Activated effector memory CD4-positive, alpha-beta T cell treated with Interleukin-2 at 50 U/mL for 16 hours (primary cell): ENCODE measurements at places on chromosomes 11 and 22.

DNA sequence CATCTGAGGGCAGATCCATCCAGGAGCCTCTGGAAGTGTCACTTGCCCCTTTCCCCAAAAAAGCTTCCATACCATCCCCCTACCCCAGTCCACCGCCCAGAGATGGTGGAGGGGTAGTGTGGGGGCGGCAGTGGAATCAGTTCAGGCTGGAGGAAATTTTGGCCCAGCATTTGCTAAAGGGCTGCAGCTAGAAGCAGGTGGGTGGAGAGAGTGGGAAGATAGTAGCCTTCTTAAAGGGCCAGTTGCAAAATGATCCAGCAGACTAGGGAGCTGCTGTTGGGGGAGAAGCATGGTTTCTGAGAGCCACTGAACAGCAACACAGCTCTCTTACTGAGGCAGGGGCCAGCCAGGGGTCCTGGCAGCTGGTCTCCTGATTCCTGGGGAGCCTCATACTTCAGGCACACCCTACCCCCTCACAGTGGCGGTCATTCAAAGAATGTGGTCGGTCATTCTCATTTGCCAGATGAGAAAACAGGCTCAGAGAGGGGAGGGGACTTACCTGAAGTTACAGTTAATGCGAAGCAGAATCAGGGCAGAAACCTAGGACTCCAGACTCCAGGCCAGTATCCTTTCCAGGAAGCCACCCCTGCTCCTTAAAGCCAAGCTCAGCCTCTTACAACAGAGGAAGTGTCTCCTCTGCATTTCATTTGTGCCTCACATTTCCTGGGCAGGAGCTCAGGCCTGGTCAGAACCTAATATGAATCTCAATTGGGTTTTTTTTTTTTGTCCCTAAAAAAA, 5.4 kb downstream of the SEC14L2 start:
- no peak for DNase-seq

DNA sequence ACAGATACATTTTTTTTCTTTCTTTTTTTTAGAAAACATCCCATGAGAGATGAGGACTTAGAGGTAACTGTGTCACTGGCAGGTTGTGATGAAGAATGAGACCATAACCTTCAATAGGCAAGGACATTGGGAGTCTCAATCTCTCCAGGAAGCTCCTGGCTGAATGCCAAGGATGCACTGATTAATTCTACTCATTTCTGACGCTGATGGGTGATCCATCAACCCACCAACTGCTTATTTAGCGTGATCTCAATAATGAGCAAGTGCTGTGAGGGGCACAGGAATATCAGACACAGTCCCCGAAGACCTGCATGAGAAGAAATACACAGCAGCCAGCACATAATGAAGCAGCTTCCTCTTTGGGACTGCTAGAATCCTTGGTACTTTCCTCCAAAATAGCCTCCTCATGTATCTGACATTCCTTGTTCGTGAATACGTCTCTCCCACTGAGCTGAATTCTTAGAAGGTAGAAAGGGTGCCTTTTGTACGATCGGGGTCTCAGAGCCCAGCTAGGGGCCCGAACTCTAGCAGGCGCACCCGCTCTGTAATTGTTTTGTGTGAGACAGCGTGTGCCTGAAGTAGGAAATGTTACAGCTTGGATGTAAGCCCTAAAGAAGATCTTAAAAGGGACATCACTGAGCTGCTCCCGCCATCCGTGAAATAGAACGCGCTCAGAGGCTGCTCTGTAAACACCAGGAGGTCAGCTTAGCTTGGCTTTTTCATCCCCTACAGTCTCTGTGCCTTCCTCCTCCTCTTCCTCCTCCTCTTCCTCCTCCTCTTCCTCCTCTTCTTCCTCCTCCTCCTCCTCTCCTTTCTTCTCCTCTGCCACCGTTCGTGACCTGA, 7.2 kb downstream of the CLMP start:
- DNase-seq = no peak

GRCh38 chr22:18104566-18104965, 6.0 kb upstream of the TUBA8 start:
- DNase-seq = no peak

- no peak for DNase-seq
Observed at GRCh38 chr11:127338380-127339259, 338.1 kb upstream of the KIRREL3 start.

DNA sequence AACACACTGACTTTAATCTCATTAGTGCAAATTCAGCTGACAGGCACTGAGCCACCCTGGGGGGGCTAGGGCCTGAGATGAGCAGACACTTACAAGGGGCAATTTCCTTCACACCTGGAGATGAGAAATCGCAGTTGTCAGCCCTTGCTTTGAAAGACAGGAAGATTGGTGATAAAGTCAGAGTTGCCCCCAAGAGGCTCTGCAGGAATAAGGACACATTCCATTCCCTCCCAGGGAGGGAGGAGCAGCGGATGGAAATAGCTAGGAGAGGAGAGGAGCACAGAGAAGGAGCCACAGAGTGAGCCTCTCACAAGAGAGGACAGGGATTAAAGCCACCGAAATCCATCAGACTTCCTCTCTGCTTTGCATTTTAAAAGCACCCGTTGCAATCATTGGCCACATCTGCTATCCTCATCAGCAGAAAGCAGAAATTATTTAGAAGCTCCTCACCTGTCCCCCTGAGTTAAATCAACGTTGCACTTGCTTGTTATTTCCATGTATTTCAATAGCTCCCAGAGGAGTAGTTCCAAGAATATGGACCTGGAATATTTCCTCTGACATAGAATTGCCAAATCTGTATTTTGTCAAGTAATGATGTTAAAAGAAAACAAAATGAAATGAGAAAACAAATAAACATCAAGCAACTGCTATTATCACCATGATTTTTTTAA, 213.7 kb downstream of the BARX2 start:
- no peak for DNase-seq

DNA sequence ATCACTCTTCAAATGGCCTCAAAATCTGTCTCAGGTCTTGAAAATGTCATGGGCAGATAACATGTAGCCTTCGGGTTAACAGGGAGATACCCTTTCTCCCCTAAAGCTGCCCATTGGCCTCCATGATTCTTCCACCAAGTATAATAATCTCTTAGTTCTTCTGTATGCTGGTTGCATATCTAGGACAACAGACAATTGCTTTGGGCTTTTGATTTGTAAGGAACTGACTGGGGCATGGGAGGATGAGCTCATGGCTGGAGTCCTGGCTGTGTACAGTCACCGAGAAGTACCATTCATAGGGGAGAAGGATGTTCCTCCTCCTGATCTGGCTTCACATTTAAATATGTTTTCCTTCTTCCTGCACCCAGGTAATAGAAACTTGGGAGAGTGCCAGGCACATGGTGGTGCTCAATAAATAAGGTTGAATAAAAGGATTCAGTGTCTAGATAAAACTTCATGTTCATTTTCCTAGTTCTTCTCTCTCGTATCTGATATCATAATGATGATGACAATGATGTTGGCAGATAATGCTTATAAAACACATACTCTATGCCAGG, 2.8 kb upstream of the AMPD3 start:
- DNase-seq = no peak

DNA sequence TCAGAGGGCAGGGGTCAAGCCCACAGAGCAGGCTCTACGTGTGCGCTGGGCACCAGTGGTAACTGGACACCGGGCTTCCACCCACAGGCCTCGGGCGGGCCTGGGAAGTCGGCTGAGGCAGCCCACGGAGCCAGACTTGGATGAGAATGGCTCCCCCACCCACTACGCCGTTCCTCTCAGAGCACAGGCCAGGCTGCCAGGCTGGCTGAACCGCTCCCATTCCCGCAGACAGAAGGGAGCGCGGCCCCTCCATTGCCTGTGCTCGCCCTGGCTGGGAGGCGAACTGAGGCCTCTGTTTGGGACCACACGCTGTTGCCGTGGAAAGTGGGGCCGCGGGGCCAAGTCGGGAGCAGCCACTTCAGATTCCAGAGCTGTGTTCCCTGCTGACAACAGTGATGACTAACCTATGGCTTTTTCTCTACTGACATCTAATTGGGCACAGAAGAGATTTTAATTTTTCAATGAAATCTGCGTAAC, 63.9 kb downstream of the MYH9 start:
- DNase-seq = no peak

DNA sequence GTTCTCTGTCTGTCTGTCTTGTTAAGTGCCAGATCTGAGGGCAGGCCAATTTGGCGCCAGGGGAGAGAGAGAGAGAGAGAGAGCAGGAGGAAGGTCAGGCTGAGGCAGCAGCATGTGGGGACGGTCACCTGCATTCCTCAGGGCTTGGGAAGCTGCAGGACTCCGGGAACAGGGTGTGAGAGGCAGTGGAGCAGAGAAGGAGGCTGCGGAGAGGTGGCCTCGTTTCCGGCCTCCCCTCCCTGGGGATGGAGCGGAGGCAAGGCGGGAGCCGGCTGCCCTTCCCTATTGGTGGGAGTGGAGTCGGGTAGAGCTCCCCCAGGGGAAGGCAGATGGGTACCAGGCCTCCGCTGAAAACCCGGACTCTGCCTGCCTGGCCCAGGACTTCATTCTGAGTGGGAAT, 9.7 kb downstream of the CLMP start:
- no peak for DNase-seq

DNA sequence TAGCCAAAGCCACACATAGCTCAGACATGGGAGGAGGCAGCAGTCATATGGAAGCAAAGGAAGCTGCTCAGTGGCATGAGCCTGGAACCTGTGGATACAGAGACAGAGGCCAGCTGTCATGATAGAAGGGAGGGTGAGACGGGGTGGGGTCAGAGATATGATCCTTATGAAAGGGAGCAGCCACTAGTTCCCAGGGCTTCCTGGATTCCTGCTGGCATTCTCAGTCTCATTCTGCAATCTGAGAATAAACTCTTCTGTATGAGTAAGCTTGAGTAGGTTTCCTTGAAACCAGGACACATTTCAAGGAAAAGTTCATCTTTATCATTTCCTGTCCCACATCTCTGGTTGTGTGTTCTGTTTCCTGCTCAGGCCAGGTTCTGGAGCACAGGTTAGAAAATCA, 220.2 kb upstream of the SNX19 start:
- no peak for DNase-seq

- no peak for DNase-seq
Observed at GRCh38 chr22:44823806-44824205, 71.4 kb downstream of the ARHGAP8 start.

GRCh38 chr11:45371251-45372115, 85.3 kb upstream of the SYT13 start:
- peak; percentile 44 for DNase-seq

DNA sequence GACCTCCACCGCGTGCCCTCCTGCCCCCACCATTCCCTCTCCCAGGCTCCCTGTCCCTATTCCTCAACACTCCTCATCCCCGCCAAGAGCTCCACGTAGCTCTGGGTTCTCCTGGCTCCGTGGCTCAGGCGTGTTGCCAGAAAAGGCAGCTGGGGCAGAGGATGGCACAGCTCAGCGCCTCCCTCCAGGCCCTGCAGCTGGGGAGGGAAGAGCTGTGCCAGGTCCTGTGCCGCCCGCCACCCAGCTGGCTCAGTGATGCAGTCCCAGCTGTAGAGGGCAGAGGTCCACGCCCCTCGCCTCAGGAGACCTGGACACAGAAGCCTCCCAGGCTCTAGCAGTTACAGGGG, 4.2 kb downstream of the ARHGAP1 start:
- DNase-seq = no peak

GRCh38 chr11:134478611-134479010, 66.6 kb upstream of the B3GAT1 start:
- no peak for DNase-seq

- peak; percentile 47 for DNase-seq
Observed at GRCh38 chr22:44668190-44668885, 33.7 kb upstream of the PRR5 start.

DNA sequence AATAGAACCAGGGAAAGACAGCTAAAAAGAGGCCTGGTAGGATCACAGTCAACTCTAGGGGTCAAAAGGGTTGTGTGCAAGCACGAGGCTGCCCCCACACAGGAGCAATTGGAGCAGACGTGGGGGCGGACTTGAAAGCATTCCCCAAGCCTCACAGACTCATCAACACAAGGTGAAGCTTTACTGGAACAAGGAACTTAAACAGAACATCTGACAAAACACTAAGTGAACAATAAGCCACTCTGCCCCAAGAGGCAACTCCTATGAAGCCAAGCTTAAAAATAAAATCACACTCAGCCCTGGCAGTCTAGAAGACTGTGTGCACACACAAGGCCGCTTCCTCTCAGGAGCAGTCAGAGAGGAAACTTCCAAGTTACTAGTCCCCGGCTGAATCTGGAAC, 32.2 kb upstream of the TEAD1 start:
- no peak for DNase-seq

- no peak for DNase-seq
Observed at GRCh38 chr11:6799402-6799801, at the start of gene OR6A2. Gene OR6A2 (minus strand): TSS chr11:6799689. CDS start chr11:6795708, 3,981 bp downstream.

DNA sequence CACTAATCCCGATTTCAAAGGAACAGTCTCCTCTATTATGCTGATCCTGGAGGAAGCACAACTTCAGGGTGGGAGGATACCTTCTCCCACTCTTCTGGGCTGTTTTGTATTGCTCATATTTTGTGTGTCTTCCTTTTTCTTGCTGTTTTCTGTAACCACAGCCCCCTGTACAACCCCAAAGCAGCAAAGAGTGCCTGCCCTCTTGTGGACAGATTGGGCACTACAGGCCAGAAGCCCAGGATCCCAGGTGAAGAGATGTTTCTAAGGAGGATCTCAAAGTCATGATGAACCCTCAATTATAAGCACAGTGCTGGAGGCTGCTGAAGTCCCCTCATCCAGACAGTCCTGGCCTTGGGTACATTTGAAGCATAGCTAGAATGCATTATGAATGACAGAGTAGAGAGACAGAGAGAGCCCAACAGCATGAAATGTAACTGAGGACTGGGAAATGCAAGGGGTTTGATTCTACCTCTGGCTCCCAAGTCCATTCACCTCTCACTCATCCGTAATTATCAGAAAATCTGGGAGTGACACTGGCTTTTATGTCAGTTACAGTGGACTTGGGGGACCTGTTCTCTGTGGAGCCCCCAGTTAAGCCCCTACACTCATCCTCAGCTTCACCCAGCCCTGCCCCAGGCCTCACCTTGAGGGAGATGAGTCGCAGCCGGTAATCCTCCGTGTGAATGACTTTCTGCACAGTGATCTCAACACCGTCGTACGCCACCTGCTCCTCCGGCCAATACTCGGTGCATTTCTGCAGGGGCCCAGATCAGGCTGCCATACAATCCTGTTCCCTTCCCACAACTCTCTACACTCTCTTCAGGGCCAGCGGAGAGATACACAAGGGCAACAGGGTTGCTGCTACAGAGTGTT, 6.2 kb upstream of the IGSF22 start:
- DNase-seq = peak; percentile 44

GRCh38 chr11:106996691-106997090, 21.6 kb downstream of the GUCY1A2 start:
- no peak for DNase-seq

GRCh38 chr11:11035331-11035730, 177.5 kb upstream of the ZBED5 start:
- no peak for DNase-seq

DNA sequence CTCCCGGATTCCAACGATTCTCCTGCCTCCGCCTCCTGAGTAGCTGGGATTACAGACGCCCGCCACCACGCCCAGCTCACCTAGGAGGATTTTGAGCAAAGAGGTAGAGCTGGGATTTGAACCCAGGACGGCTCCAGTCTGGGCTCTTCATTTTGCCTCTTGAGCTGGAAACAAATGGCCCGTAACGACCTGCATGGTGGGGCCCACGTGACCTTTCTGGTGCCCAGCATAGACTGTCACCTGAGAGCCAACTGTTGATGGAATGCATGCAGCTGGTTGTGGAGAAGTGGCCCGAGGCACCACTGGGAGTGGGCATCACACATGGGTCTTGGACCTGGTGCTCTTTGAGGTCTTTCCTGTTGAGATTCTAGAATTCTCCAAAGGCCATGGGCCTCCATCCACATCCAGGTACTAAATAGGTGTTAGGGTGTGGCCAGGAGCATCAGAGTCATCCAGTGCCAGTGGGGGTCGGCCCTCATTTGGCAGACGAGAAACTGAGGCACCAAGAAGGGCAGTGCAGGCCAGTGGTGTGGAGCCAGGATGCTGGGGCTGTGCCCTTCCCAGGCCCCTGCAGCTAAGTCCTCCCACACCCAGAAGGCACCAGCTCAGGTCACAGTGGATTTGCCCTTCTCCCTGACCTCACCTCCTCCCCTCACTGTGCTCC, 3.9 kb downstream of the ATF4 start:
- no peak for DNase-seq
